Natural killer cell treated with Interleukin-12 subunit alpha and Interleukin-12 subunit beta and Interleukin-15 and Interleukin-18, amount 100 ng/mL, for 72 hours (primary cell): ENCODE measurements at places on chromosomes 3 and 15.
A peak's percentile ranks its signal among the peaks of the same experiment; 100 is the strongest.

DNA sequence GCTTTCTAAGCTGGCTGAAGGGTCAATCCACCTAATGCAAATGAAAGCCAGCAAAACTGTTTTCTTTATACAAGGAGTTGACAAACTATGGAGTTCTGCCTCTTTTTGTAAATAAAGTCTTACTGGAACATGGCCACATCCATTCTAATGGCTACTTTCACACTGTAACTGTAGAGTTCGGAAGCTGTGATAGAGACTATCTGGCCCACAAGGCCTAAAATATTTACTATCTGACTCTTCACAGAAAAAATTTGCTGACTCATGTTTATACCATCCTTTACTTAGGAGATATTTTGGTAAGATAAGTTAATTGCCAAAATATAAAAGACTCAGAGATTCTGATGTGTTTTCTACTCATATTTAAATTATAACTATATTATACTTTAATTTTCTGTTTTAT, 93.7 kb upstream of the GK5 start:
- no peak for DNase-seq

- DNase-seq = no peak
Observed at GRCh38 chr15:31563001-31563400, 236.4 kb downstream of the KLF13 start.

GRCh38 chr3:153285194-153285641, 123.2 kb downstream of the RAP2B start:
- no peak for DNase-seq

DNA sequence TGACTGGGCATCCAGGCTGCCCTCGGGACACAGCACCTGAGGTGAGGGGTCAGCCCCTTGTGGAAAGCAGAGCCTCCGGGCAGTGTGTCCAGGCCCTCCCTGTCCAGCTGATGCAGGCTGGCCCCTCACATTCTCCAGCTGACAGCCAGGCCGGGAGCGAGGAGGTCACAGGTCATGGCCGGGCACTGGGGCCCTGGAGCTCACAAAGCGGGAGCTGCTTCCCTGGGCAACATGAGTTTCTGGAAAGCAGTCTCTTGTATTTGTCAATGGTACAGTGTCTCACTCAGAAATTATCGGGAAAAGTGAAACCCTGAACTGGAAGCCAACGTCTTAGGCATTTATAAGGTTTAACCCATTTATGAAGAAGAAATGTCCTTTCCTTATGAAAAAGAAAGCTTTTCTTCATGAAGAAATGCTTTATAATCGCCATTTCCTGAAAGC, 118.5 kb downstream of the OPA1 start:
- DNase-seq = no peak

GRCh38 chr3:131239267-131239666, 142.3 kb upstream of the NUDT16 start:
- no peak for DNase-seq

- no peak for DNase-seq
Observed at GRCh38 chr15:73991260-73991659, 835 bp downstream of the STOML1 start.

DNA sequence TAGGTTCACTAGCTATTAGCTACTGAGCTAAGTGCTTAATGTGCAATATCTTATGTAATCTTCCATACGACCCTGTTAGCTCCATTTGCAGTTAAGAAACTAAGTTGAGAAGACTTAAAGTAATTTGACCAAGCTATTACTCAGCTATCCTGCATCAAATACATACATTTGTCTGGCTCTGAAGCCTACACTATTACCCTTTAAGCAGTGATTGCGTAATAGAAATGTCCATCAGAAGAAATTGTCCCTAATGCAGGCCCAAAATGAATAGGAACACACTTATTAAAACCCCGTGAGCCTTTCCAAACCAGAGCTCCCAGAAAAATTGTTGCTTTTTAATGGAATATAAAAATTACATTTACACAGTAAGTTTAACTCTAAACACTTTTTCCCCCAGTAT, 5.3 kb upstream of the MYO1E start:
- no peak for DNase-seq

GRCh38 chr3:156655819-156656550, 18.4 kb upstream of the TIPARP start:
- no peak for DNase-seq

DNA sequence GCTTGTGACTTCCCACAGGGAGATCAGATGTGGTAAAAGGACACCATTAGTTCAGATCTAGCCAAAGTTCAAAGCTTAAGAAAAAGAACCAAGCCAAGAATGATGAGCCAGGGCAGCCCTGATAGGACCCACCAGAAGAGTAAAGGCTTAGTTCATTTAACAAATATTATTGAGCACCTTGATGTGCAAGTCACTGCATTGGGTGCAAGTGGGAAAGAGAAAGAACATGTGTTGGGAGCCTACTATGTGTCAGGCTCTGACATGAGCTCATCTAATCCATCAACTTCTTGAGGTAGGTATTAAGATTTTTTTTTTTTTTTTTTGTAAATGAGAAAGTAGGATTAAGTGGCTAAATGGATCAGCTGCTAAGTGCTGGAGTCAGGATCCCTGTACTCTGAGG, 53.4 kb upstream of the PIAS1 start:
- DNase-seq = no peak

GRCh38 chr3:184910664-184911063, 98.7 kb downstream of the VPS8 start:
- DNase-seq = no peak

GRCh38 chr3:90261481-90262433, 1154.3 kb downstream of the EPHA3 start:
- DNase-seq = no peak

GRCh38 chr3:156151824-156152428, 31.5 kb downstream of the KCNAB1 start:
- no peak for DNase-seq

- no peak for DNase-seq
Observed at GRCh38 chr15:66623801-66624453, 58.1 kb upstream of the LCTL start.

DNA sequence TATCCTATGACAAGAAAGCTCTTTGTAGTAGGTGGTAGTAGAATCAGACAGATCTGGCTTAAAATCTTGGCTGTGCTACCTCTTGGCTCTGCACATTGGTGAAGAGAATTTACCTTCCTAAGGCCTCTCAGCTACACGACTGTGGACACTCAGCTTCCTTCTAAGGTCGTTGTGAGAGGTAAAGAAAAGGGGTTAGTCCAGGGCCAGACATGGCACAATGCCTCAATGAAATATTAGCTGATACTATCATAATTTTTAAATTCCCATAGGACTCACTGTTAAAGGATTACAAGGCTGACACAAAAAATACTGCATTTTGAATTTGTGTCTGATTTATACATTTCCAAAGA, 80.4 kb downstream of the IGF1R start:
- no peak for DNase-seq

DNA sequence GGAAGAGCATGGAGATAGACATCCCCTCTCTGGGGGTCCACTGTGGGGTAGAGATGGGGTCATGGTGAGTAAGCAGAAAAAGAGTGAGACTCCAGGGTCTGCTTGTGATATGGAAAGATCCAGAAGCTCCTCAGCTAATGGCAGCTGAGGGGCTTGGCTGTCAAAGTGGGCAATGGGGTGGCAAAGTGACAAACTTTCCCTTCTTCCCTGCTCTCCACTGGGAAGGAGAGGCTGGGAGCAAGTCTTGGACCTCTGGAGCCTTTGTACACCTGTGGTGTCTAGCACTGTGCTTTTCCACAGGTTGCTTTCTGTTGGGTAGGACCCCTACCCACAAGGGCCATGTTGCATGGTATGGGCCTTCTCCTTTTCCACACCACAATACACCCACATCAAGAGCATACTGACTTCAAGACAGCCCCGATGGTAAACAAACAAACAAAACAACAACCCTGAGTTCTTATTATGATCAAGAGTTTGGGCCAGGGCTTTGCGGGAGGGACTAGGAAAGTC, 3.5 kb downstream of the ITGA11 start:
- no peak for DNase-seq

GRCh38 chr15:85960381-85960780, 119.3 kb upstream of the AGBL1 start:
- DNase-seq = no peak

DNA sequence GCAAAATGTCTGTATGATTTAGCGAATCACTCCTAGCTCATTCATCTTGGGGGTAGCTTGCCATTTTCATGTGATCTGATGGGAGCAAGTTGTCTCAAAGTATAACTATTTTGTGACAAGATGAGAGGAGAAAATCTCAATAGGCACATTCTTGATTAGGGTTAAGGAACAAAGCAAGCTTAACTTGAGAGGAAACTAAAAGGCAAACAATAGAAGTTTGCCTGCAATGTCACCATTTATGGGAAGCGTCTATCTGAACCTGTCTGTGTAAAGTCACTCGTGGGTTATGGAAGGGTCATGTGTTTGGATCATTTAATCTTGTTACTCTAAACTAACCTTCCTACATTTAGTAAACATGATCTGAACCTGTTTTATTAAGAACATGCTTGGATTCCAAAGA, 232.5 kb downstream of the CDIN1 start:
- no peak for DNase-seq

DNA sequence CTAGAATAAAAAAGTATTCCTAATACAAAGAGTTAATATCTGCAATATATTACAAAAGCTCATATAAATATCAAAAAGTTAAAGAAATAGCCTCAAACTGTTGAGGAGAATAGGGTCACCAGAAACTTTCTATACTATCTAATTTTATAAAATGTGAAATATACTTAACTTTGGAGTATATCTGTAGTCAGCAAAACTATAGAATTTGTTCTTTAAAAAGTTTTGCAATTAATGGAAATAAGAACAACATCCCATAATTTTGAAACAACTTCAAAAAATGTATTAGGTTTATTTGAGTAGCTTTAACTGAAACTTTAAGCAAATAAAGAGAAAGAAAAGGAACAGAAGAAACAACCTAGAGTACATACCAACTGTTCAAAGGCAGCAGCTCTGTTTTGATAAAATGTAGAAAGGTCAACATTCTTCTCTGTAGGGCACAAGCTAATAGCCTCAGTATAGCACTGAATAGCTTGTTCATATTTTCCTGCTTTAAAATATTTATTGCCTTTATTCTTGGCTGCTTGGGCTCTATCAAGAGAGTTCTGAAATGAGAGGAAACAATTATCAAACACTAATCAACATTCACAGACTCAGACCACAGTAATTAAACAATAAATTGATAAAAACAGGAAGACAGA, 14.3 kb downstream of the TOMM70 start:
- DNase-seq = no peak

- DNase-seq = no peak
Observed at GRCh38 chr3:146892041-146892440, 286.9 kb upstream of the PLSCR5 start.

- no peak for DNase-seq
Observed at GRCh38 chr15:52441841-52442240, 86.8 kb downstream of the MYO5A start.

- no peak for DNase-seq
Observed at GRCh38 chr3:141240286-141240685, 8.7 kb downstream of the PXYLP1 start.

GRCh38 chr3:176561826-176562225, 635.5 kb downstream of the TBL1XR1 start:
- DNase-seq = no peak

DNA sequence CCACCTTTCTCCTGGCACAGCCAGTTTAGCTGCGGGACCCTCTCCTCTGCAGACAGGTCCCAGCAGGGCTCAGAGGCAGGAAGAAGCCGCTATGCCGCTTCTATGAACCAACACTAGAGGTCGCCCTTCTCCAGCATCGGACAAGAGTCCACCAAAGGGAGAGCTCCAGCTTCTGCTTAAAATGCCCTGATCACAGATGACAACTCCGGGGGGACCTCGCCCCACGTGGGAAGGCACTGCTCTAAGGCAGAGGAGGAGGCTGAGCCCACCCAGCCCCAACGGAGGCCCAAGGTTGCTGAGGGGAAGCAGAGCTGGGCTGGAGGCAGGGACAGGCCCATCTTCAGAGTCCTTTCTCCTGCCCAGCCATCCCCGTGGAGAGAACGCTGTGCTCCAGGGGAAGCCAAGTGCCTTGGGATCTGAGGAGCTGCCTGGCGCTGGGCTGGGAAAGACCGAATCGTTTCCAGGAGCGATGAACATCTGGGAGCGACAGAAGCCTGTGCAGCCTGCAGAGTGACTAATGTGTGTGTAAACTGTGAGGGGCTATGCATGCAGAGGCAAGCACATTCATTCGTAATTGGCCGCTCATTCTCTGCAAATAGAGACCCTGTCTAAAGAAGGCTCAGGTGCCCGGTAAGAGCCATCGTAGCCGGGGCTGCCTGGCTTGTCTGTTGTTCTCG, 43.5 kb upstream of the BDH1 start:
- peak; percentile 78 for DNase-seq

GRCh38 chr3:78729946-78730345, 1037.9 kb downstream of the ROBO1 start:
- DNase-seq = no peak

DNA sequence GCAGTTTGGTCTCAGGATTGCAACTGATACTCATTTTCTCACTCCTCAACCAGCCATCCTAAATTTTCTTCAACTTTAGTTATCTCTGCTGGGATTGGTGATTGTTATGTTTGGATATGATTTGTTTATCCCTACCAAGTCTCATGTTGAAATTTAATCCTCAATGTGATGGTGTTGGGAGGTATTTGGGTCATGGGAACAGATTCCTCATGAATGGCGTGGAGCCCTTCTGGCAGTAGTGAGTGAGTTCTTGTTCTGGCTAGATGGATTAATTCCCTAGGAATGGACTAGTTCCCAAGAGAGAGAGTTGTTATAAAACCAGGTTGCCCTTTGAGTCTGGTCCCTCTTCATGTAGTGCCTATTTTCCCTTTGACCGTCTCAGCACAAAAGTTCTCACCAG, 399.9 kb downstream of the SQOR start:
- no peak for DNase-seq

DNA sequence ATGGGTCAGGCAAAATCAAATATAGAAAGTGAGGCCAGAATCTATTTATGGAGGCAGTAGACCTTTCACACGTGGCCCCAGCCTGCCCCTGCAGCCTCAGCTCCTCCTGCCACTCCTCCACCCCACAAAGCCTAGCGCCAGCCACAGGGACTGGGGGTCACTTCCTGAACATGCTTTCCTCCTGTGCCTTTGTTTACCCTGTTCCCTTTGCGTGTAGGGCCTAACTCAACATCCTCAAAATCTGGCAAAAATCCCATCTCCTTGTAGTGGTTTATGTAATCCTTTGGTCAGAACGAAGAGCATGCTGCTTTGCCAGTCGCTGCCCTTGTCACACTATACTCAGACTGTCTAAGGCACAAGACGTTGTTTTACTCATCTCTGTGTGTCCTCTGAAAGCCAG, 39.6 kb downstream of the KBTBD12 start:
- no peak for DNase-seq

DNA sequence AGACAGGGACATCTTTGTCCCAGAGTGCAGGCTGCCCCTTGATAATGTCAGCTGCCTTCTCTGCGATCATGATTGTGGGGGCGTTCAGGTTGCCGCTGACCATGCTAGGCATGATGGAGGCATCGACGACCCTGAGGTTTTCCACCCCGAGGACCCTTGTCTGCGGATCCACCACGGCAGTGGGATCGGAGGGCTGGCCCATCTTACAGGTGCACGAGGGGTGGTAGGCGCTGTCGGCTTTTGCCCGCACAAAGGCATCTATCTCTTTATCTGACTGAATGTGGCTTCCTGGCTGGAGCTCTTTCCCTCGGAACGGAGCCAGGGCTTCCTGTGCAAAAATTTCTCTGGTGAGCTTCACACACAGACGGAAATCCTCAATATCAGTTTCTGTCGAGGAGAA, 28.4 kb downstream of the CHDH start:
- DNase-seq = no peak
